ENCODE measurements at places on chromosomes 12 and 14.

DNA sequence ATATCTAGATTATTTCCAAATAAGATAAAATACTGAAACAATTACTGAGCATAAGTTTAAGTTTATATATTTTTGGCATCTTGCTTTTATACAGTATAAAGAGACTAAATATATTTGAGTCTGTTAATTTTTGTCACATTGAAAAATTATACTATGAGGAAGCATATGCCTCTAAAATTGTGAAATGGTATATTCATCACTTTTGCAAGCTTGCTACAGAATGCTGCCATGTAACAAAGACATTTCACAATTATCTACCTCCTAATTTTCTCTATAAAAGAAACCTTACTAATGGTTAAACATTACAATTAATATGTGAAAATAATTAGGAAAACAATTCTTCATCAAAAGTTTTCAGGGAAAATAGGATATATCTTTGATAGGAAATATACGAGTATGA is 22.7 kb upstream of the MUCL1 start:
- DNase-seq: no peak

DNA sequence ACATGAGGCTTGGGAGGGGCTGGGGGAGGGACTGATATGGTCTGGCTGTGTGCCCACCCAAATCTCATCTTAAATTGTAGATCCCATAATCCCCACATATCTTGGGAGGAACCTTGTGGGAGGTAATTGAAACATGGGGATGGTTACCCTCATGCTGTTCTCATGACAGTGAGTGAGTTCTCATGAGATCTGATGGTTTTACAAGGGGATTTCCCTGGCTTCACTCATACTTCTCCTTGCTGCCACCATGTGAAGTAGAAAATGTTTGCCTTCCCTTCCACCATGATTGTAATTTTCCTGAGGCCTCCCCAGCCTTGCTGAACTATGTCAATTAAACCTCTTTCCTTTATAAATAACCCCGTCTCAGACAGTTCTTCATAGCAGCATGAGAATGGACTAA is 362.9 kb downstream of the PCNX1 start:
- no peak for DNase-seq

DNA sequence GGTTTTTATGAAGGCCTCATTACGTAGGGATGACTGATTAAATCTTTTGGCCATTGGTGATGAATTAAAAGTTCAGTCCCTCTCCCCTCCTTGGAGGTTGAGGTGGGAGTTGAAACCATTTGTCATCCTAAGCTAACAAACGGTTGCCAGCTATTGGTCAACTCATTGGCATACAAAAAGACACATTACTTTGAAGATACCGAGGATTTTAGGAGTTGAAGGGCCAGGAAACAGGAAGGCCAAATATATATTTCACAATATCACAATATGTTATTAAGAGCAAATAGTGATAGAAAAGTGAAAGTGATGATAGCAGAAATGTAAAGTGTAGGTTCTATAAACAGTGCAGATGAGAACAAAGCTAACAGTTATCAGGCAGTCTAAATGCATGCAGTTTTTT is 24.4 kb downstream of the RCOR1 start:
- peak; percentile 63 for DNase-seq

DNA sequence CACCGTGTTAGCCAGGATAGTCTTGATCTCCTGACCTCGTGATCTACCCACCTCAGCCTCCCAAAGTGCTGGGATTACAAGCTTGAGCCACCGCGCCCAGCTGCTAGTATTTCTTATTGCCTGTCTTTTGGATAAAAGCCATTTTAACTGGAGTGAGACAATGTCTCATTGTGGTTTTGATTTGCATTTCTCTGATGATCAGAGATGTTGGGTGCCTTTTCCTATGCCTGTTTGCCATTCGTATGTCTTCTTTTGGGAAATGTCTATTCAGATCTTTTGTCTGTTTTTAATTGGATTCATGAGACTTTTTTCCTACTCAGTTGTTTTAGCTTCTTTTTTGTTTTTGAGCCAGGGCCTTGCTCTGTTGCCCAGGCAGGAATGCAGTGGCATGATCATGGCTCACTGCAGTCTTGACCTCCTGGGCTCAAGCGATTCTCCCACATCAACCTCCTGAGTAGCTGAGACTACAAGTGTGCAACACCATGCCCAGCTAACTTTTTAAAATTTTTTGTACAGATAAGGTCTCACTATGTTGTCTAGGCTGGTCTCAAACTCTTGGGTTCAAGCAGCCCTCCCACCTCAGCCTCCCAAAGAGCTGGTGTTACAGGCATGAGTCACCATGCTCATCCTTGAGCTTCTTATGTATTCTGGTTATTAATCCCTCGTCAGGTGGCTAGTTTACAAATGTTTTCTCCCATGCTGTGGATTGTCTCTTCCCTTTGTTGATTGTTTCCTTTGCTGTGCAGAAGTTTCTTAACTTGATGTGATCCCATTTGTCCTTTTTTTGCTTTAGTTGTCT is 65.9 kb downstream of the ACACB start:
- no peak for DNase-seq

- peak; percentile 17 for DNase-seq
Observed at GRCh38 chr12:62252576-62252975, 7.6 kb upstream of the USP15 start.

DNA sequence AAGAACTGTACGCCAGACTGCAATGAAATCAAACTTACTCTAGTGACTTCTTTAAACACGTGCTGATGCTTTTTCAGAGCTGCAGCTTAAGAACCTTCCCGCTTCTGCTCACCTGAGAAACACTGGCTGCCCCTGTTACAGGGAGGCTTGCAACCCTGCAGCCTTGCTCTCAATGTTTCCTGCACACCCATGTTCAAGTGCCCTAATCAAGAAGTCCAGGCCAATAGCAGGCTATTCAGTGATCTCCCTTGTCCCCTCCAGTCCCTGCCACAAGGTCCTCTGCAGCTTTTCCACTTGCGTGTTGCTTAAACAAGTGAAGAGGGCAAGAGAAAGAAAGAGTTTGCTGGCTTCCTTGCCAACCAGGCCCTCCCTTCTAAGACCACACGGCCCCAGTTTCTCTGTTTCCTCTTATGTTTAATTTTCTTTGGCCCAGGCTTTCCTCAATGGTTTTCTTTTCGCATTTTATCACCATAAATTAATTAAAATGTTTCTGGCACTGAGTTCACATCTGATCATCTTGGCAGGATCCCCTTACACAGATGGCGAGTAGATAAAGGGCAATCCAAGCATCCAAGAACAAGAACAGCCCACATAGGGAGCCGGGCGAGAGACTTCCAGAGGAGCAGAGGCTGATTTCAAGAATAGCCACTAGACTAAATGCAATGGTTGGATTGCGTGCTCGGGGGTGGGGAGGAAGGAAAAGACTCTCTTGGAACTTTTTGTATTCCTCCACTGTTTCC is 82.3 kb upstream of the CDKN3 start:
- DNase-seq: no peak

DNA sequence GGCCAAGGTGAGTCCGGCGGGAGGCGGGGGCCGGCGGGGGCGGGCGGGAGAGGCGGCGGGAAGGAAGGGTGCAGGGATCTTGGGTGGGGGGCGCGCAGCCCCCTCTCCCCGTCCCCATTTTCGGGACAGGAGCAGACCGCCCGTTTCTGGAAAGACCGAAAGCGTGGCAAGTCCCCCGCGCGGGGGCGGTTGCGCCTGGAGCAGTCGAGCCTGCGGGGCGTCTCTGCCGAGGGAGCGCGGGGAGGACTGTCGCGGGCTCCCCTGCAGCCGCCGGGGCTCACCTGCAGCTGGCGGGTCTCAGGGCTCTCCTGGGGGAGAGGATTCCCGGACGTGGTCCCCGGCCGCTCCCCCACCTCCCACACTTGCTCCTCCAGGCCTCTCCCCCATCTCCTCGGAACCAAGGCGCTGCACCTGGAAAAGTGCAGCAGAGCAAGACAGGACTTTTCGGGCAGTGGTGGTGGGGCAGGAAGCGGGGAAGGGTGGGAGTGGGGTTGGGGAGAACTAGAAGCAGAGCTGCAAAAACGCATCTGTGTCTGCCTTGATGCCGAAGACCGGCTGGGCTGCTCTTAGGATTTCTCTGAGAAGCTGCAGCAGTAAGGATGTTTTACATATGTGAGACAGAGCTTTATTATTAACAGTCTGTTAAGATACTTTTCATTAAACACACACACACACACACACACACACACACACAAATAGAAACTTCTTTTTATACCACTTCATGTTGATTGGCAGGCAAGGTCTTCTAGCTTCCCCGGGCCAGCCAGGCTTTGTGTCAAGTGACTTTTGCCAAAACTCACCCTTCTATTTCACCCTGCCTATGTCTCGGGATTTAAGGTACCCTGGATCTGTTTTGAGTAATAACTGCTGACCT is 677 bp downstream of the C12orf75 start:
- no peak for DNase-seq

GRCh38 chr12:1587927-1588574 is 6.3 kb downstream of the FBXL14 start:
- no peak for DNase-seq

GRCh38 chr12:108019862-108020261 is 109.2 kb upstream of the WSCD2 start:
- DNase-seq: no peak

DNA sequence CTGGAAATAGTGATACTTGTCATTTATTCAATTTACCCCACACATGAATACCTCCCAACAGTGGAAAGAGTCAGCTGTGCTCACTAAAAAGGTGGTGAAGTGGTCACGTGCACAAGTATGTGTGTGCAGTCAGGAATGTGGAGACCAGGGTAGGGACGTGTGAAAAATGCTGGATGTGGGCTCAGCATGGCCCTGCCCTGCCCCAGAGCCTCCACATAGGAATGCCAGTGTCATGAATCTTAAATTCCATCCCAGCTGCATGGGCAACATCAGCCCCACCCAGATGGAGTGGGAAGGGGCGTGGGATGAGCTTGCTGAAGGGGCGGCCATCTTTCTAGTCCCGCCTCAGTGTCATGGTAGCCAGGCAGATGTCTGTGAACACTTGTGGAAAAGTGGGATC is 87.7 kb downstream of the C12orf75 start:
- peak; percentile 57 for DNase-seq

- DNase-seq: peak; percentile 81
Observed at GRCh38 chr12:46944088-46944487, 118.3 kb upstream of the SLC38A4 start.

DNA sequence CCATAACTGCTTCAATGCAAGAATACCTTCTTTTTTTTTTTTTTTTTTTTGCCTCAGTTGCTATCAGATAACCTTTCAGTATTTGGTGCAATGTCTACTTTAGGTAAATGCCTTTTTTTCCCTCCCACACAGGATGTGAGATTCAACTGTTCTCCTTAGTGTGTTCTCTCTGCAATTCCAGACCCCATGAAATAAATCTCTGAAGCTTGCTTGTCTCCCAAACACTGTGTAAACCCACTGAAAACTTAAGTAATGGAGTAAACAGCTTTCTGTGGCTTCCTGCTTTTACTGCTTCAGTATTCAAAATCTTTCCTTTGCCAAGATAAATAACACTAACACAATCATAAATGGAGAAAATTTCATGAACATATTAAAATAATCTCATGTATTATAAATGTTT is 55.8 kb upstream of the CLEC14A start:
- no peak for DNase-seq

GRCh38 chr14:60064491-60065072 is 27.1 kb upstream of the PCNX4 start:
- peak; percentile 60 for DNase-seq

- DNase-seq: peak; percentile 55
Observed at GRCh38 chr14:74858022-74858421, 17.9 kb downstream of the PROX2 start.

DNA sequence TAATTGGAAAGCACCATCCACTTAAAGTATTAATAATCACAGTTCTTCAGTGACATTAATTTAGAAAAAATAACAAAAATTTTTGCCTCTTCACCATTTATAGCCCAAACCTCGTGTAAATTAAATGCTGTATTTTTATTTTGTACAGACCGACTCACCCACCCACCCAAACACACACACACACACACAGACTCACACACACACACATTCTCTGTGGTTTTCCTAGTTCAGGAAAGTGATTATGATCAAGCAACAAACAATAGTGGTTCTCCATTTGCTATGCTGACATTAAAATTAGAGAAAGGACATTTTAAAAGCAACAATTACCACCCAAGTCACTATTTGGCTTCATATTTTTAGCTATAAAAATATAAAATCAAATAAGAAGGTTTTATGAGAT is 112.5 kb upstream of the FLRT2 start:
- no peak for DNase-seq

GRCh38 chr12:779745-780734 is 27.7 kb downstream of the WNK1 start:
- DNase-seq: peak; percentile 66

DNA sequence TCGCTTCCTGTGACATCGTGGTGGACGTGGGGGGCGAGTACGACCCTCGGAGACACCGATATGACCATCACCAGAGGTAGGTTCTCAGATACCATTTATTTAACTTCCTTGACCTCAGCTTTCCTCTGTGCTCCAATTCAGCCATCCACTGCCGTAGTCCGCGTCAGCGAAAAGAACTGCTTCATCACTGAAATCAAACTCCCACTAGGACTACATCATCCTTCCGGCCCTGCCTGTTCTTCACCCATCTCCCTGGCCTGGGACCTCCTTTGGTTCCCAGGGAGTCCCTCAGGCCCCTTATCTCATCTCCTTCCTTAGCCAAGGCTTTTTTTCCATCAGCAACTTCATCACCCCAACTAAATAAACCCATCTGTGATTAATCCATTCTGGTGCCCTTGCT is 692 bp downstream of the MYG1 start:
- DNase-seq: peak; percentile 72

- DNase-seq: no peak
Observed at GRCh38 chr14:21669284-21669683, 4.3 kb downstream of the OR4E1 start.

- DNase-seq: no peak
Observed at GRCh38 chr12:68100241-68100640, 59.3 kb downstream of the IFNG start.

GRCh38 chr14:73463411-73463810 is 5.1 kb upstream of the NUMB start:
- peak; percentile 100 for DNase-seq

- peak; percentile 74 for DNase-seq
Observed at GRCh38 chr14:22973217-22974032, 8.9 kb downstream of the AJUBA start.

GRCh38 chr14:91484744-91485143 is 25.4 kb downstream of the PPP4R3A start:
- no peak for DNase-seq

GRCh38 chr14:76376409-76376877 is 506 bp downstream of the ESRRB start:
- DNase-seq: no peak

DNA sequence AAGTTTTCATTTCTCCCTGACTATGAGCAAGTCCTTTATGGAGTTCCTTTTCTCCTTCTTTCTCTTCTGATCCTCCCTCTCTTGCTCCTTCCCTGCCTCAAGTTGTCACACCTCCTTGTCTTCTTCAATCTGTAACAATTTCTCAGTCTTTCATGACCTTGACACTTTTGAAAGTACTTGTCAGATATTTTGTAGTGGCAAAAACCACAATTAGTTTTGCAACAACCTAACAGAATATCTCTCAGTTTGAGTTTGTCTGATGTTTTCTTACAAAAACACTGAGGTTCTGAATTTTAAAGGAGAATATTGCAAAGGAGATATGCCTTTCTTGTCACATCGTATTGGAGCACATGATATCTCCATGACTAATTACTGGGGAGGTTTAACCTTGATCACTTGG is 4.1 kb upstream of the CRADD start:
- no peak for DNase-seq
